Frontal cortex (tissue), 4 donors: ENCODE measurements at places on chromosomes 5 and 9.
A peak's percentile ranks its signal among the peaks of the same experiment; 100 is the strongest.

- DNase-seq = no peak
Observed at GRCh38 chr9:104783588-104783987, 19.7 kb downstream of the NIPSNAP3B start.

DNA sequence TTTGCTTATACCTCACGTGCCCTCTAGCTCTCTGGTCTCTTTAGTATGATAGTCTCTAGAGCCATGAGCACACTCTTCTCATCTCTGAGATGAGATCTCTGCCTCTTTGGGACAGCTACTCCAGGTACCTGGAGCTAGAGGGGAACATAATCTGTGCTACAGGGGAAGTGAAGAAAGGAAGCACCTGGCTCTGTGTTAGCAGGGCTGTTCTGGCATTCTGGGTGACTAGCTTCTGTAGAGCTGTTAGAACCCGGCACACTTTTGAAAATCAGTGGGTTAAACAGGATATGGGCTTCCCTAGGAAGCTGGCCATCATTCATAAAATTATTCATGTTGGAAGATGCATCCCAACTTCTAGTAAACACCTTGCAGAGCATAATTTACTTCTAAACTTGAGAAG is 224.8 kb downstream of the MCTP1 start:
- DNase-seq = no peak

DNA sequence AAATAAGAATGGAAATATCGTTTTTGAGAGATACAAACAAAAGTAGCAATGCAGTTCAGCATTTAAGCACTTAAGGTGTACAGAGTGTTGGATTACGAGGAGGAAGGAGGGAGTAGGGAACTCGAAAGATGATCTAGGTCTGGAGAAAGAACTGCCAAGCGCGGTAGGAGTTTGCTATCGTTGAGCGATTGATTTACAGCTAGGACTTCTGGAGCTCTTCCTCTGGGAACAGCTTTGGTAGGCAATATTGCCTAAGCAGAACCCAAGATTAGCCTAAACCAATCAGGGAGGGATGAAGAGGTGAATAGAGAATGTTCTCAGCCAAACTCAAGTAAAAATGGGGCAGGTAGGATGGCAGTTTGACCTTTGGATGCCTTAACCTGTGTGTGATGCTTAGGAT is 965 bp downstream of the CLTA start:
- no peak for DNase-seq

DNA sequence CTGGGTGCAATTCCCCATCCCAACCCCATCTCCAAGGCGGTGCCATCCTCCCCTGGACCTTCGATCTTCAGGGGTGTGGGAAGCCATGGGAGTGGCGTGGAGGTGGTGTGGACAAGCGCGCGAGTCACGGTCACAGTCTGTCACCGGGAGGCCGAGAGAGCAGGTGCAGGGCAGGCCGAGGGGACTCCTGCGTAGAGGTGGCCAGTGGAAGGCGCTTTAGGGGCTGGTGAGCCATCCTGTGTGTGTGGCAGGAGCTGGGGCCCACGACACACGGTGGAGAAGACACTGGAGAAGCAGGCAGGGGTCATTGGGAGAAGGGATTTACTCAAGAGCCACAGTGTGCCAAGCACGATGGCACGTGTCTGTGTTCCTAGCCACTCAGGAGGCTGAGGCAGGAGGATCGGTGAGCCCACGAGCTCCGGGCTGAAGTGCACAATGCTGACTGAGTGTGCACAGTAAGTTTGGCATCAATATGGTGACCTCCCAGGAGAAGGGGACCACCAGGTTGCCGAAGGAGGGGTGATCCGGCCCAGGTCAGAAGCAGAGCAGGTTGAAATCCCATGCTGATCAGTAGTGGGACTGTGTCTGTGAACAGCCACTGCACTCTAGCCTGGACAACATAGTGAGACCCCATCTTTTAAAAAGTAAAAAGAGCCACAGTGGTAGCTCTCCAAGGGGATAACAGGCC is 145.1 kb upstream of the PHYKPL start:
- DNase-seq = no peak

- no peak for DNase-seq
Observed at GRCh38 chr9:122348288-122348777, 22.5 kb upstream of the PTGS1 start.

GRCh38 chr5:38719916-38720315 is 125.9 kb upstream of the OSMR start:
- DNase-seq = no peak

- no peak for DNase-seq
Observed at GRCh38 chr5:174328631-174329299, 283.3 kb downstream of the NSG2 start.

DNA sequence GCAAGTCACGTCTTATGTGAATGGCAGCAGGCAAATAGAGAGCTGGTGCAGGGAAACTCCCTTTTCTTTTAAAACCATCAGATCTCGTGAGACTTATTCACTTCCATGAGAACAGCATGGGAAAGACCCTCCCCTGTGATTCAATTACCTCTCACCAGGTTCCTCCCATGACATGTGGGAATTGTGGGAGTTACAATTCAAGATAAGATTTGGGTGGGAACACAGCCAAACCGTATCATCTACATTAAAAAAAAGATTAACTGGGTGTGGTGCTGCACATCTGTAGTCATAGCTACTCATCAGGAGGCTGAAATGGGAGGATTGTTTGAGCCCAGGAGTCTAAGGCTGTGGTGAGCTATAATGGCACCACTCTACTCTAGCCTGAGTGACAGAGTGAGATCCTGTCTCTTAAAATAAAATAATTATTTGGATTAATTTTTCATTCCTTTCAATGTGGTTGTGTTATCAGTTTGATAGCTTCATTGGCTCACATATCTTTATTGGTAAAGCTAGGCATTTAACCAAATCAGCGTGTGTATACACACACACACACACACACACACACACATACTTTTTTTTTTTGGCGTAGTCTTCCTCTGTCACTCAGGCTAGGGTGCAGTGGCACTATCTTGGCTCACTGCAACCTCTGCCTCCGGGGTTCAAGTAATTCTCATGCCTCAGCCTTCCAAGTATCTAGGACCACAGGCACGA is 21.8 kb downstream of the DENND4C start:
- DNase-seq = no peak

GRCh38 chr5:150377964-150378694 is 20.6 kb downstream of the TCOF1 start:
- no peak for DNase-seq

- no peak for DNase-seq
Observed at GRCh38 chr5:141787376-141787775, 90.8 kb downstream of the PCDH1 start.

- no peak for DNase-seq
Observed at GRCh38 chr9:131144201-131144600, 18.8 kb downstream of the NUP214 start.

- no peak for DNase-seq
Observed at GRCh38 chr5:73135021-73135420, 14.6 kb downstream of the TMEM171 start.

- no peak for DNase-seq
Observed at GRCh38 chr9:95495961-95496360, 20.8 kb downstream of the PTCH1 start.

GRCh38 chr9:133374612-133375115 is 1.2 kb downstream of the SURF4 start:
- DNase-seq = peak; percentile 39

DNA sequence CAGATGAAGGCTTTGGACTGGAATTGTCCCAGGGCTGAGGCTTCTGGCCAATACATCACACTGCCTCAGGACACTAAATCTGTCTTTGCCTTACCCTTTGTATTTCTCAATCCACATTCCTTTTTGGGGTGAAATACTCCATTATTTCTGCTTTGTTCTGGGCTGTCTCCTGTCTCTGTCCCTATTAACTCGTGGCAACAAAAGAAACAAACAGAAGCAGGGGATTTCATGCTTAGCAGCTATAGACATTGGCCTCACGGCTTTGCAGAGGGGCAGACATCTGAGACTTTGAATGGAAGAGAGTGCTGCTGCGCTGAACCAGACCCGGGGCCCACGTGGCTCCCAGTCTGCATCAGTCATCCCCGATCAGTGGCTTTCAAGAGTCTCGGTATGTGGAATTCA is 129.7 kb downstream of the ARL15 start:
- DNase-seq = no peak
